Stomach (tissue), 19 donors: ENCODE measurements at places on chromosomes 12 and 14. TPM values are rescaled to one million over a fixed set of nuclear protein-coding genes. Genes with fewer than 3 reads are reported as not detected.

Gene OR6C70
- not detected for total RNA-seq

- no peaks in the 10 kb centered on the region for H3K36me3 ChIP-seq
- no peak for DNase-seq
- no peak overlapping the region for H3K4me3 ChIP-seq
Measured at GRCh38 chr12:42960087-42960527, 370.6 kb upstream of the PRICKLE1 start.

Gene CHMP4A
- 27.8 TPM for total RNA-seq

GRCh38 chr12:7129872-7130691, at the start of gene CLSTN3:
TSS of gene CLSTN3 (plus strand) at chr12:7130371. CDS start at chr12:7130649, 278 bp downstream.
- H3K4me3 ChIP-seq: peak within 1 kb of the TSS; percentile 69
- H3K27me3 ChIP-seq: peaks cover 15% of the 10 kb centered on the region
- peak within 1 kb of the TSS; percentile 76 for H3K27ac ChIP-seq

GRCh38 chr14:53772936-53773335, 183.7 kb downstream of the BMP4 start:
- no peaks in the 10 kb centered on the region for H3K27me3 ChIP-seq
- DNase-seq: no peak
- no peak overlapping the region for H3K4me3 ChIP-seq
- H3K4me1 ChIP-seq: no peaks in the 10 kb centered on the region

GRCh38 chr12:112927475-112927874, 10.8 kb upstream of the OAS3 start:
- H3K27ac ChIP-seq: no peak overlapping the region
- no peaks in the 10 kb centered on the region for H3K36me3 ChIP-seq
- no peaks in the 10 kb centered on the region for H3K27me3 ChIP-seq
- no peak overlapping the region for H3K4me3 ChIP-seq

DNA sequence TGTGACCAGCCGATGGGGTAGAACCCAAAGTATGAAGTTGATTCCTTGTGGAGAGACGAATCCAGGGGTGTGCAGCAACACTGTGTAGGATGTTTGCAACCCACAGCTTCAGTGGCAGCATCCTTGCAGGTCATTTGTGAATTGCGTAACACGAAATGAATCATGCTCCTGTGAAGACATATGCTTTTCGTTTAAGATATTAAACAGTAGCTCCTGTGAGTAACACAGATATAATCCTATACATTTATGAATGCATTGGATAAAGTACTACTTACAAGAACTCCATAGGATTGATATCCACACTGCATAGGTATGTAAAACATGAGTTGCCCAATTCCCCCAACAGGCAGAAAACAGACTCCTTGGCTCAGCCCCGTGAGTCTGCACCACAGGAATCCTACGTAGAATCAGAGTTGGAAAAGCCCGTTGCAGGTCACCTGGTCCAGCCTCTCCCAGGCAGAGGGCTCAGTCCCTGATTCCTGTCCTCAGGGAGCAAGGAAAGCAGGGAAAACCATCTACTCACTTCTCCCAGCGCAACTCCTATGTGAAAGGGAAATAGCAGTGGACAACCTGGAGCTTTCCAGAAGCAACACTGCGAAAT, 75.8 kb downstream of the GPATCH2L start:
- no peaks in the 10 kb centered on the region for H3K27me3 ChIP-seq
- H3K4me3 ChIP-seq: no peak overlapping the region
- no peak overlapping the region for H3K27ac ChIP-seq
- no peaks in the 10 kb centered on the region for H3K36me3 ChIP-seq
- no peak for DNase-seq

GRCh38 chr12:119942386-119942785, 46.6 kb upstream of the BICDL1 start:
- H3K36me3 ChIP-seq: no peaks in the 10 kb centered on the region
- no peaks in the 10 kb centered on the region for H3K27me3 ChIP-seq
- no peaks in the 10 kb centered on the region for H3K4me1 ChIP-seq
- no peak overlapping the region for H3K27ac ChIP-seq

Gene SERPINA5
- total RNA-seq: 3.1 TPM

- no peak overlapping the region for H3K27ac ChIP-seq
- no peak for DNase-seq
- no peaks in the 10 kb centered on the region for H3K27me3 ChIP-seq
- H3K4me3 ChIP-seq: no peak overlapping the region
- H3K36me3 ChIP-seq: no peaks in the 10 kb centered on the region
Measured at GRCh38 chr12:28415755-28416154, 225.5 kb downstream of the CCDC91 start.

Gene DPPA3
- total RNA-seq: not detected

GRCh38 chr12:68861890-68862289, 53.9 kb downstream of the MDM2 start:
- H3K4me3 ChIP-seq: no peak overlapping the region
- H3K27ac ChIP-seq: no peak overlapping the region
- DNase-seq: no peak
- peaks cover 7% of the 10 kb centered on the region for H3K36me3 ChIP-seq

Gene DLK1
- not detected for total RNA-seq

- no peaks in the 10 kb centered on the region for H3K27me3 ChIP-seq
- H3K36me3 ChIP-seq: no peaks in the 10 kb centered on the region
- H3K4me3 ChIP-seq: no peak overlapping the region
- no peaks in the 10 kb centered on the region for H3K4me1 ChIP-seq
- DNase-seq: no peak
Measured at GRCh38 chr14:105135700-105136395, 32.7 kb downstream of the JAG2 start.

DNA sequence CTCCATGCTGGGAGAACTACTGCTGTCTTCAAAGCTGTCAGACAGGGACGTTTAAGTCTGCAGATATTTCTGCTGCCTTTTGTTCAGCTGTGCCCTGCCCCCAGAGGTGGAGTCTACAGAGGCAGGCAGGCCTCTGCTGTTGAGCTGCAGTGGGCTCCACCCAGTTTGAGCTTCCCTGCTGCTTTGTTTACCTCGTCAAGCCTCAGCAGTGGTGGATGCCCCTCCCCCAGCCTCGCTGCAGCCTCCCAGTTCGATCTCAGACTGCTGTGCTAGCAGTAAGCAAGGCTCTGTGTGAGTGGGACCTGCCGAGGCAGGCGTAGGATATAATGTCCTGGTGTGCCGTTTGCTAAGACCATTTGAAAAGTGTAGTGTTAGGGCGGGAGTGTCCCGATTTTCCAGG, 31.4 kb upstream of the RFX4 start:
- H3K27me3 ChIP-seq: no peaks in the 10 kb centered on the region
- DNase-seq: no peak
- H3K4me1 ChIP-seq: no peaks in the 10 kb centered on the region
- H3K36me3 ChIP-seq: no peaks in the 10 kb centered on the region
- no peak overlapping the region for H3K4me3 ChIP-seq
- H3K27ac ChIP-seq: no peak overlapping the region

Gene TAS2R19
- not detected for total RNA-seq

Gene STRAP
- 72.7 TPM for total RNA-seq

DNA sequence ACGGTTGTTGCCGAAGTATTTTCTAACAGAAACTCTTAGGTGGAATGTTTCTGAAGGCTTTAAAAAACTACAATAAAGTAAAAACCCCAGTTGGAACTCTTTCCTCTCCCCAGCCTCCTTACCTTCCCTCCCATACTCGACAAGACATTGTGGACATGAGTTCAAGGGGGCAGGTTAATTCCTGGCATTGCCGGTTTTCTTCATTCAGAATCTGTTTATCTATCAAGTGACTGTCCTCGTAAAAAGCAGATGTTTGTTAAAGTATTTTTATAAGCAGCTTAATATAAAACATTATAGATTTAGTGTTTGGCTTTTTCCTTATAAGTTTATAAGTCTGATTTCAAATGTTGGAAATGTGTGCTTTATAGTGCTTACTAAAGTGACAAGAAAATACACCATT, 30.7 kb downstream of the PARP11 start:
- no peaks in the 10 kb centered on the region for H3K4me1 ChIP-seq
- H3K4me3 ChIP-seq: no peak overlapping the region
- no peak overlapping the region for H3K27ac ChIP-seq
- H3K27me3 ChIP-seq: peaks cover 11% of the 10 kb centered on the region
- no peak for DNase-seq

DNA sequence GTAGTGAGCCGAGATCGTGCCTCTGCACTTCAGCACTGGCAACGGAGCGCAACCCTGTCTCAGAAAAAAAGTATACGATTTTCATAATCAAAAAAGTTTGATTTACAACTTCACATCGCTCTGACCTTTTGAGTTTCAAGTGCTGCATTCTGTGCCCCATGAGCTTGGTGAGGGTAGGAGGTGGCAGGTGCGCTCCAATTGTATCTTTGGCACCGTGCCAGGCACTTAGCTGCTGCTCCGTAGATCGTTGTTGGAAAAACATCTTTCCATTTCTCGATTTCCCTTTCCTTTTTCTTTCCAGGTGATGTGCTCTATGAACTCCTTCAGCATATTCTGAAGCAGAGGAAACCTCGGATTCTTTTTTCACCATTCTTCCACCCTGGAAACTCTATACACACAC, 203.7 kb downstream of the ETV6 start:
- DNase-seq: no peak
- H3K27me3 ChIP-seq: no peaks in the 10 kb centered on the region
- no peak overlapping the region for H3K4me3 ChIP-seq
- H3K36me3 ChIP-seq: peaks cover 9% of the 10 kb centered on the region

DNA sequence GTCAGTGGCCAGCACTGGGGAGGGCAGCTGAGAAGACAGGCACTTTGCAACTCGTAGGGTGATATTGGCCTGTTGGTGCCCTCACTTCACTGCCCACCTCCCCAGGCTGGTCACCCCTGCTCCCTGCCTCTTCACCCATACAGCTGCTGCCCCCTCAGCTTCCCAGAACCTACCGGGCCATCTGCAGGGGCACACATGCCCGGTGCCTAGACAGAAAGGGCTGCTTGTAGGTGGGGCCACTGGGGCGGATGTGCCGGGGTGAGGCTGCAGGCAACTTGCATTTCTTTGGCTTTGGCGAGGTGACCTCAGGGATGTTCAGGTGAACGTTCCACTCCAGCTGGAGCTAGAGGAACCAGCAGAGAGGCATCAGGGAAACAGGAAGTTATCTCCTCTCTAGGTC, 17.2 kb downstream of the FAM186B start:
- no peak for DNase-seq
- peaks cover 5% of the 10 kb centered on the region for H3K36me3 ChIP-seq
- no peak overlapping the region for H3K27ac ChIP-seq
- no peak overlapping the region for H3K4me3 ChIP-seq

DNA sequence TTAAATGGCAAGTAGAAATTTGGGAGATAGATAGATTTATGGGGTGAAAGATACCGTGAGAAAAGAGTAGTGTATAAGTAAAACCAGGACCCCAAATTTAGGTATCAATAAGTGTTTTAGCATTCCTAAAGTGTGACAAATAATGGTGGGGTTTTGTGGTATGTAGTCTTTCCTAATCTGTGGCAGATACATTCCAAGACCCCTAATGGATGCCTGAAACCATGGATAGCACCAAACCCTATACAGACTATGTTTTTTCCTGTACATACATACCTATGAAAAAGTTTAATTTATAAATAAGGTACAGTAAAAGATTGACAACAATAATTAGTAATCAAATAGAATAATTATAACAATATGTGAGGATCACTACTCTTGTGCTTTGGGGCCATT, 14.4 kb upstream of the TCP11L2 start:
- H3K4me1 ChIP-seq: peaks cover 6% of the 10 kb centered on the region
- no peak for DNase-seq
- H3K27me3 ChIP-seq: no peaks in the 10 kb centered on the region
- no peak overlapping the region for H3K4me3 ChIP-seq

GRCh38 chr14:96042248-96042930, 3.2 kb downstream of the C14orf132 start:
- DNase-seq: no peak
- H3K27me3 ChIP-seq: peaks cover 20% of the 10 kb centered on the region
- peaks cover 26% of the 10 kb centered on the region for H3K4me1 ChIP-seq
- no peak overlapping the region for H3K27ac ChIP-seq
- H3K4me3 ChIP-seq: no peak overlapping the region

- H3K36me3 ChIP-seq: no peaks in the 10 kb centered on the region
- H3K4me1 ChIP-seq: peaks cover 16% of the 10 kb centered on the region
- peak overlapping the region; percentile 91 for H3K27ac ChIP-seq
- H3K27me3 ChIP-seq: no peaks in the 10 kb centered on the region
Measured at GRCh38 chr14:103848175-103849077, 1.1 kb upstream of the PPP1R13B start.

DNA sequence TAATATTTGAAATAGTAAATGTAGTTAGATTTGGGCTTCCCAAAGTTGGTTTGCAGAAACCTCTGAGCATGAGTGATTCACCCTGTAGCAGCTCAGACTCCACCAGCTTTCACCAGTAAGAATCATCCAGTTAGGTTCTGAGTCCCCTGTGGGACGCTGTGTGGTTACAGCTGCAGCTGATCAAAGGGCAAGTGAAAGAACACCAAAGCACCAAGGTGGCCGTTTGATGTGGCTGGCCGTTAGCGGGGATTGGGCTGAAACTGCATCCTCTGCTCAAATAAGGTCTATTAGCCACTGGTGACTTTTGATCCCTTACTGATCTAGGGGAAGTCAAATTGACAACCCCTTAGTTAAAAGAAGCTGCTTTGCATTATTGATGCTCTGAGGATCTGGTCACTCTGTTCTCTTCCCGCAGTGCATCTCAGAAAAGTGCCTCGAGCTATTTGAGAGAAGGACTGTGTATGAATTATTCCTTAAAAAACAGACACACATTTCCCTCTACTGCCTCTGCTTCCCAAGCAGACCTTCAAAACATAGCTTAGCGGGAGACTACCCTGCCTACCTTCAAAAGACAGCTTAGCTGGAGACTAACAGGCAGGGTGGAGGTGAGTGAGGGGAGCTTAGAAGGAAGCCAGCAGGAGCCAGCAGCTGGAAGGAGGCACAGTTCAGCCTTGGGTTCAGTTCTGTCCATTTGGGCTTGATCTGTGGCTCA, 3.7 kb downstream of the ABHD12B start:
- no peak overlapping the region for H3K27ac ChIP-seq
- no peak for DNase-seq
- no peak overlapping the region for H3K4me3 ChIP-seq
- peaks cover 18% of the 10 kb centered on the region for H3K27me3 ChIP-seq
- H3K36me3 ChIP-seq: peaks cover 3% of the 10 kb centered on the region

DNA sequence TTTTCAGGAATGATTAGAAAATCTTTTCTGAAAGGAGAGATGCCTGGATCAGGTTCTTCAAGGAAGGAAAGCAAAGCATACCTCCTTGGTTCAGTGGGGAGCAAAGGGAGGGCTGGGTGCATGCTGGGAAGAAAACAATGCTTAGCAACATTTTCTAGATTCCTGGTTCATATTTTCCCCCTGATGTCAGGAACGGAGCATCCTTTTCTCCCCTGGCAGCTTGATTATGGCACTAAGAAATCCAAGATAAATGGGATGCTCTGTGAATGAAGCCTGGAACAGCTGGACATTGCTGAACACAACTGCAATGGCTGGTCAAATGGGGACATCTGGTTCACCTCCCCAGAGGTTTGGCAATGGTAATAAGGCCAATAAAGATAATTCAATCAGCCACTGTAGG, 50.9 kb downstream of the KCNA5 start:
- H3K4me1 ChIP-seq: no peaks in the 10 kb centered on the region
- no peak for DNase-seq
- H3K4me3 ChIP-seq: no peak overlapping the region
- peaks cover 47% of the 10 kb centered on the region for H3K27me3 ChIP-seq

GRCh38 chr12:6703631-6704030, 3.0 kb upstream of the PIANP start:
- no peak overlapping the region for H3K27ac ChIP-seq
- H3K27me3 ChIP-seq: peaks cover 55% of the 10 kb centered on the region
- no peak overlapping the region for H3K4me3 ChIP-seq
- no peaks in the 10 kb centered on the region for H3K36me3 ChIP-seq
- H3K4me1 ChIP-seq: peaks cover 22% of the 10 kb centered on the region
- DNase-seq: no peak

Gene KRT71
- total RNA-seq: not detected
